ENCODE measurements at places on chromosomes 16 and 17.
A peak's percentile ranks its signal among the peaks of the same experiment; 100 is the strongest.

GRCh38 chr16:72985148-72985941, 62.6 kb downstream of the ZFHX3 start:
- no peak for DNase-seq

- no peak for DNase-seq
These were observed 9.1 kb downstream of the CACNA1G start for GRCh38 chr17:50569592-50569991.

DNA sequence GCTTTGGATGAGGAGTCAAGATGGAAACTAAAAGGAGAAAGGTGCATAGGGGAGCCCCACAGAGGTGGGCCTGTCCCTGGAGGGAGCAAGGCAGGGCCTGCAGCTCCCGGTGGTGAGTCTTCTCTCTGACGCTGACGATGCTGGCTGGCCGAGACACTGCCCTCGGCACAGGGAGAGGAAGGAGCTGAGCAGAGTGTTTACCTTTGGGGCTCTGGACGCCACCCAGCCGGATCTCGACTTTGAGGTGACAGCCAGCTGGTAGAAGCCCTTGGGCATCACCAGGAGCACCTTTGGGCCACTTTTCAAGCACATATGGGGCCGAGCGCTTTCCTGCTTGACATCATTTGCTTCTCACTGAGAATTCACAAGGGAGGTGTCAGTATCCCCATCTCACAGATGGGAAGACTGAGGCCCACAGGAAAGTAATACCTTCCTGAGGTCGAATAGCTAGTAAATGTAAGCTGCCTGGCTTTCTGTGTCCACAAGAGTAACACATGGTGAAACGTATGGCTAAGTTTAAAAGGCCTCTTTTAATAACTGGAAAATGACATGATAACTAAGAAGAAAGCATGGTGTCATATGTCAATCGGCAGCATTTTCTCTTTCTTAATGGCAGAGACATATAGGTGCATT, 294.3 kb upstream of the TNRC6C start:
- no peak for DNase-seq

- DNase-seq = no peak
These were observed 91.4 kb upstream of the CCL2 start for GRCh38 chr17:34163646-34164045.

DNA sequence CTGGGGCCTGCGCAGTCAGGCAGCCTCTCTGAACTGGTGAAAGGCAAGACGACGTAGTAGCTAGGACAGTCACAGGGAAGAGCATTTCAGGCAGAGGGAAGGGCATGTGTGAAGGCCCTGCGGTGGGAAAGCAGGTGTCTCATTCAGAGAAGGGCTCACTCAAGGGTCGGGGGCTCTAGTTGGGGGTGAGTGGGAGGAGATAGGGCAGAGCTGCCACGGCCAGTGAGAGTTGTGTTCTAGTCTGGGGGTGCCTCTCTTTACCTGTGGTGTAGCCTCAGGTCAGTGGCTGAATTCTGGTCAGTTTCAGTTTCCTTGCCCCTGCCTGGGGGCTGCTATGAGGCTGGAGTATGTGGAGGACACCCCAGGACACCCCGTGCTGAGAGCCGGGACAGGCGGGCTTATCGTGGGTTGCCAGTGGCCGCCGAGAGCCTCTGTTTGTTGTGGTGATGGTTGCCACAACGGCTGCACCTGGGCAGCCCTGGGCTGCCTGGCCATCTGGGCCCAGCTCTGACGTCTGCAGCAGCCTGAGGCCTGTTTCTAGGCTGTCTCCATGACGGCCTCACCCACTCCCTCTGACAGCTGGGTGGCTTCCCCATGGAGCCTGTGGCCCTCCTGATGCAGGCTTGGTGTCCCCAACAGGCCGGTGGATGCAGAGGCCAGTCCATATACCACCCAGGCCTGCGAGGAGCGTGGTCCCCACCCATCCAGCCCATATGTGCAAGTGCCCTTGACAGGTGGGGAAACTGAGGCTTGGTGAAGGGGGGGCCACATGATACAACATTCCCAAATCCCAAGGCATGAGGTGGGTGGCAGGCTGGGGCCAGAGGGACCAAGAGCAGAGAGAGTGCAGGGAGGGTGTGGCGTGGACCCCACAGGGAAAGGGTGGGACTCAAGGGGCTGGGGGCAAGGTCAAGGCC, 10.8 kb downstream of the MAP2K3 start:
- no peak for DNase-seq

- DNase-seq = no peak
These were observed 23.9 kb upstream of the WSB1 start for GRCh38 chr17:27269974-27270373.

- no peak for DNase-seq
These were observed 4.5 kb upstream of the CCDC57 start for GRCh38 chr17:82217120-82217529.

DNA sequence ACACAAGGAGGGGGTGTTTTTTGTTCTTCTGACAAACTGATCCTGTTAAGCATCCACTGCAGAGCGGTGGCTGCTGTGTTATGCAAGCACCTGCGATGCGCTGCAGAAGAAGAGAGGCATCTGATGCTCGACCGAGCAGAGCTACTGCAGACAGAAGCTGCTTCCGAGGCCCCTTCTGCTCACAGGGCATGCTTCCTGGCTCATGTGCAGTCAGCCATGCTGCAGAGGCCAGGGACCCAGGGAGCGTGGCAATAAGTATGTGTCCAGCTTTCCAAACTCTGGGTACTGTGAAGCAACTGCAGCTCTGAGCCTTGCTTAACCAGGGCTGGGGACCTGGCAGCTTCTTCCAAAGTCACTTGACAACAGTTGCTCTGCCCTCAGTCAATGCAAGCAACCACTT, 448.6 kb upstream of the RBFOX1 start:
- DNase-seq = no peak

- peak; percentile 1 for DNase-seq
These were observed 82.9 kb upstream of the RCVRN start for GRCh38 chr17:9987779-9988585.

GRCh38 chr17:44598329-44598728, 41.0 kb downstream of the FZD2 start:
- no peak for DNase-seq

- DNase-seq = no peak
These were observed 83.8 kb downstream of the VPS53 start for GRCh38 chr17:630801-631200.

DNA sequence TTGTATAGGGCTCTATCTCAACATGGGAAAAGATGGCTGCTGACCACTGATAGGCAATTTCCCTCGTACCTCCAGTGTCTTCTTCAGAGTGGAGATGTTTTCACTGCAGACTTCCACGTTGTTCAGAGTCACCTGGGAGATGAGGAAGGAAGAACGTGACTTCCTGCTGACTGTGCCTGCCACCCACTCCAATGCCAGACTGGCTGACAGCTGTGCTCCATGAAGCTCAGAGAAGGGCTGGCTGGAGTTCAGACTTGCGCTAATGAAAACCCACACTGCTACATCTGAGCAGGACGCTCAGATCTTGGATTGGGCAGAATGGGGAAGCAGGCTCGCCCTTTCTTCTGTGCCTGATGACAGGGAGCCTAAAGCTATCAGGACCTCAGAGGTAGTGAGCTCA, 33.1 kb downstream of the COG4 start:
- DNase-seq = no peak

- DNase-seq = no peak
These were observed 21.8 kb upstream of the BCO1 start for GRCh38 chr16:81216706-81217105.

GRCh38 chr16:15808071-15808470, 48.8 kb downstream of the MYH11 start:
- no peak for DNase-seq

GRCh38 chr16:57720142-57720575, 15.4 kb upstream of the KATNB1 start:
- no peak for DNase-seq

- DNase-seq = no peak
These were observed 45.0 kb upstream of the CRISPLD2 start for GRCh38 chr16:84774810-84775209.

DNA sequence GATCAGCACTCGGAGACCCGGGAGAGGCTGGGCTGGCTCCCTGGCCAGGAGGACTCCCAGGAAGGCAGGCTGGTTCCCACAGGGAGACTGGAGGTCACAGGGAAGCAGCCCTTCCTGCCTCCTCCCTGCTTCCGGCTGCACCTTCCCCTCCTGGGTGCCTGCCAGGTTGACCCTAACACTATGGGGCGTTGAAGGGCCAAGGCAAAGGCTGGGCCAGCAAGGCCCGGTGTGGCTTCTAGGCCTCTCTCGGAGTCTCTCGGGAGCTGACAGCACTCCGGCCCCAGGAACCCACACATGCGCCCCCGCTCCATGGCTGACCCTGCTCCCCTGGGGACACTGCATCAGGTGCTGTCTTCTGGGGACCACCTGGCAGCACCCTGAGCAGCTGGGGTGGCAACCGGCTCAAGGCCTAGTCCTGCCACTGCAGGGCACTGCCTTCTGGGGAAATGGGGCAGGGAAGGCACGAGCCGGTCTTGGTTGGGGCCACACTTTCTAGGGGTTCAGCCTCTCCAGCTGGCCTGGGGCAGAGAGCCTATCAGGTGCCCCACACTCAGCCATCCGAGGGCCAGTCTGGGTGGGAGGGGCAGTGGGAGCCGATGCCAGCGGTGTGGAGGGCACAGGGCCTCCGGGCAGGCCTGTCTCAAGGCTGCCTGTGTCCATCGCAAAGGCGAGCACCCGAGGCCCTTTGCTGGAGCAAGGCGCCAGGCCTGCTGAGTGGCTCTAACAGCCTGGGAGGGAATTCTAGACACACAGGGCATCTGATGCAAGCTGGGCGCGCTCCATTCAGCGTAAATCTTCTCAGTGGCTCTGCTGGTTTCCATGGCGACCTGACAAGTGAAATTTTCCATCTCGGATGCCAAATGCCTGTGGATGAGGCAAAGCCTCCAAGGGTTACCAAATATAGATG, 5.6 kb upstream of the MTSS2 start:
- no peak for DNase-seq

GRCh38 chr17:1123921-1124715, 55.7 kb downstream of the ABR start:
- DNase-seq = no peak

DNA sequence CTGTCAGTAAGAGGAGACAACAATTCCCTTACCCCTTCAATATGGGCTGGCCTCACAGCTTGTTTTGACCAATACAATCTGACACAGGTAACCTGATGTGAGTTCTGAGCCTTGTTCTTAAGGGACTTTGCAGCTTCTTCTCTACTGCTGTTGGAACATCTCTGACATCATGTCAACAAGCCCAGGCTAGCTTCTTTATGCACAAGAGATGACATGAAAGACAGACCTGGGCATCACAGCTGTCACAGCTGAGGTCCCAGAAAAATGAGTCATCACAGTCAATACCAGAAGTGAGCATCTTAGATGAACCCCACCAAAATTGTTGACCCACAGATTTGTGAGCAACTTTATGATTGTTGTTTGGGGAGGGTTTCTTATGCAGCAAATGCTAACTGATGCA, 431.7 kb upstream of the PSMD7 start:
- DNase-seq = no peak

- DNase-seq = no peak
These were observed 111.6 kb downstream of the SHISA9 start for GRCh38 chr16:13013043-13013442.

GRCh38 chr16:27769561-27770255, 219.8 kb downstream of the KATNIP start:
- DNase-seq = no peak

GRCh38 chr17:27572665-27573064, 58.3 kb upstream of the LGALS9 start:
- DNase-seq = no peak

- peak; percentile 56 for DNase-seq
These were observed 44.3 kb downstream of the TBC1D16 start for GRCh38 chr17:79991140-79991923.

GRCh38 chr17:82603981-82604448, 44.2 kb downstream of the WDR45B start:
- no peak for DNase-seq

DNA sequence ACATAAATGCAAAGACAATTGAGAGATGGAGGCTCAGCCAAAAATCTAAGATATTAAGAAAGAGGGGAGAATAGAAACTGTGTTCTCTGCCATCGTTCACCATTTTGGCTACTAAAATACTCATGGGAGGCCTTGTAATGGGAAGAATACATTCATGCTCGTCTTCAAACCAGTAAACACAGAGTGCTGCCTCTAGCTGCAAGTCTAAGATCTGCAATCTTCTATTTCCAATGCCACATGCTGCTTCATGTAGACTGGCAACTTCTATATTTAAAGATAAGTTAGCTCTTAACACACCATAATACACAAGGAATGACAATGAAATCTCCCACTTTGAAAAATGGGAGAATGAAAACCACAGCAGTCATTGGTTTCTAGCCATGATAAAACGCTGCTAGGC, 387.3 kb downstream of the HS3ST3B1 start:
- DNase-seq = no peak

- DNase-seq = no peak
These were observed 375.6 kb downstream of the SOX9 start for GRCh38 chr17:72496461-72496860.

DNA sequence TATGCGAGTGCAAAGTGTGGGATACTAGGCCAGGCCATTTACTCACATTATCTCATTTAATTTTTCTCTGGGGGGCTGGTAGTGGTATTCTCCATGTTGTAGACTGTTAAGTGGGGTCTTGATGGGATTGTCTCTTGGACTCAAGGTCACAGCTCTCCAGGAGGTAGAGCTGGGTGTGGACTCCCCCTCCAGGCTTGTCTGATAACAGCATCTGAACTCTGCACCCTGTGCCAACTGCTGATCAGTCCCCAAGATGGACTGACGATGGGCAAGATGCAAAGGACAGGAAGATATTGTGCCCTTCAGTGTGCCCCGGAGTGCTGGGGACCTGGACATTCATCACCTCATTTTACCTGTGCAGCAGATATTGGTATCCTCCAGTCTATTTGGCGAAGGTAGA, 147.8 kb downstream of the MSI2 start:
- DNase-seq = no peak

DNA sequence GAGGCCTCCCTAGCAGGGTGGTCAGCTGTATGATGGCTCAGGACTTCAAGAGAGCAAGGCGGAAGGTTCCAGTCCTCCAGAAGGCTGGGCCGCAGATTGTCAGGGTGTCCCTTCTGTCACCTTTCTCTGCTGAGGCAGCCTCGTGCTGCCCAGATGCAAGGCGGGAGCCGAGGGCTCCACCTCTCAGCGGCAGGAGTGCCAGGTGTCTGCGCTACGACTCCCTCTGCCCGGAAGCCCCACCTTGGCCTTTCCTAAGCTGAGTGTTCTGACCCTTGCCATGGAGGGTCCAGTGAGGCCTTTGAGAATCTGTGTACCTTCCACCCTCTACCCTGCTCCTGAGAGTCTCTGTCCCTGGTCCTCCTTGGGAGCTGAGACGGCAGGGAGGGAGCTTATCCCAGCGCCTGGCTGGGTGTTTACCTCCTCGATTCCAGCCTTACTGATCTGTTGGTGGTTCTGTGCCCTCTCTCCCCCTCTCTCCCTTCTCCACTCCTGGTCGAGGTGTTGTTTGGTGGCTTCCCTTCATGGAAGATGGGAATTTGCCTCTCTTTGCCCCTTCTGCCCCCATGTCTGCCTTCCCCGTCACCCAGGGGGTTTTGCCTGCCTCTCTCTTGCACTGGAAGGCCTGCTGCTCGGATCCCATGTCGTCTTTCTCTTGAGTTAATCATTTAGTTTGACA, 2.2 kb upstream of the ZNF750 start:
- DNase-seq = no peak

GRCh38 chr17:68771867-68772515, 170.8 kb upstream of the FAM20A start:
- no peak for DNase-seq

- DNase-seq = no peak
These were observed 99.3 kb upstream of the FAM20A start for GRCh38 chr17:68700421-68700820.
